ENCODE measurements at places on chromosomes 7 and 10.

GRCh38 chr7:55569797-55570196 lies 2.5 kb downstream of the VOPP1 start:
- DNase-seq: no peak

DNA sequence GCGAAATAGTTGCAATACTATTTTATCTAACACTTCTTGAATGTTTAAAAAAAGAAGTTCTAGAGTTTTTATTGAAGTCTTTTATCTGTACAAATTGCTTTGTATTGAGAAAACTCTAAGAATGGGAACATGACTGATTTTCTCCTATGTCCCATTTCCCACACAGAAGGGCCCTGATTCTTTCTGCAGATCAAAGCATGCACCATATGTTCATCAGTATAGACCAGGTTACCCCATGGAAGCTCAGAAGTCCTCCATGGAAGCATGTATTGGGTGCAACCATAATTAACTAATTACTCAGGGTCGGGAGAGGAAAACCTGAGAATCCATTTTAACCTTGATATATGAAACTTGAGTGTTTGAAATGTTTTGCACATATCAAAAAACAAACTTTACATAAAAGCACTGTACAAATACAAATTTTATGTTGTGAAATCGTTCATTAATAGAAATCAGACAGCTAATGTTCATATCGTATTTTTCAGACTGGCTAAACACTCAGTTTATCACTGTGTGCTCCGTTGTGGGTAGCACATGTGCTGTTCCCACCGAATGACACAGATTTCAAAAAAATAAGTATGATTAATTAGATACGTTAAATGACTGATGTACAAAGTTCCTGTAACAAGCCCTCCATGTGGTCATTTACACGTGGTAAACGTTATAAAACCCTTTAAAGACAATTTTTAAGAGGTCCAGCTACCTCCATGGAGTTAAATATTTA lies 71.5 kb downstream of the PTF1A start:
- no peak for DNase-seq

DNA sequence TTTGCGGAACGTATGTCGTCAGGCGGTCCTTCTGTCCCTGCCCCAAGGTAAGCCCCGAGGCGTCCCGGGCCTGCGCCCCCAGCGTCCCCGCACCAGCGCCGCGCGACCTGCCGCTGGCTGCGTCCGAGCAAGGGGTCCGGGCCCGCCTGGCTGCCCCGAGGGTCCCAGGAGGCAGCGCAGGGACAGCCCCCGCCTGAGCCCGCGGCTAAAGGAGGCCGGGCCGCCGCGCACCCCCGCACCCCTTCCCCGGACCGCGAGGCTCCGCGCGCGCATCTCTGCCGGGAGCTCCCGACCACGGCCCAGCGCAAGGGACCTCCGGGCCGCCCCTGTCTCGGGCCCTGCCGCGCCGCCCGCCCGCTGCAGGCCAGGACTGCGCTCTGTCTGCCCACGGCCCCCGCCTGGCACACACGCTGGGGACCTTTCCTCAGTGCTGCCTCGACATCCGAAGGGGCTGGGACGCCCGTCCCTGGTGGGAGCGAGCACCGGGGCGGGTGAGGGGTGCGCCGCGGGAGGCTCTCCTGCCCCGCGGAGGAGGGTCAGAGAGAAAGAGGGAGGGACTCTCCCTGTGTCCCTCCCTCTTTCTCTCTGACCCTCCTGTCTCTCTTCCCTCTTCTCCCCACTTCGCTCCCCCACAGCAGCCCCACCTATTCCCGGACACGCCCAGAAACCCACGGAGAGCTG lies 25.0 kb downstream of the SHH start:
- DNase-seq: no peak

- DNase-seq: no peak
These were observed 28.2 kb downstream of the ZCCHC24 start for GRCh38 chr10:79417266-79417665.

- no peak for DNase-seq
These were observed 661.8 kb upstream of the MBL2 start for GRCh38 chr10:53434413-53434812.

All from Jurkat, Clone E6-1 (cell line).